ENCODE measurements at places on chromosomes 12 and 14. TPM values are rescaled to one million over a fixed set of nuclear protein-coding genes. Genes with fewer than 3 reads are reported as not detected.
A peak's percentile ranks its signal among the peaks of the same experiment; 100 is the strongest.

- DNase-seq, result no peak
Measured at GRCh38 chr14:49703965-49704364, 11.0 kb downstream of the KLHDC1 start.

DNA sequence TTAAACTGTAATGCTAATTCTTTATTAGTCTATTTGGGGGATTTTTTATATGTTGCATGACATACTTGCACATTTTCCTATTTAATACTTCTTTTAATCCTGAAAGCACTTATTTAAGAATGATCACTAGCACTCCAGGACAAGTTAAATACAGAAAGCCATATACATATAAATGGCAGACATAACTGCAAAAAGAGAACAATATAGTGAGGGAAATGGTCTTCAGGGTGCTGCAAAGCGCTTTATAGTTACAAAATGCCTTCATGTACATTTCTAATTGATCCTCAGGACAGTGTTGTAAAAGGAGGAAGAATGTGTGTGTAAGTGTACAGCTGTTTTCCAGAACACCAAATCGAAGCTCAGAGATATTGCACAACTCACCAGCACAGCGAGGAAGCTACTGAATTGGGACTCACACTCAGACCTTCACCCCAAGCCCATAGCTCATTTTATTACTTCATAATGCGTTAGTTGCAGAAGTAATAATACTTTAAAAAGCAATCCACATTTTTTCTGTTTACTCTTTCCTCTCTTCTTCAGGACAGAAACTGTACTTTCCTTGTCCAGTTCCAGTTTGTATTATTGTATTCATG, 428.2 kb downstream of the RAD51B start:
- no peak for DNase-seq

DNA sequence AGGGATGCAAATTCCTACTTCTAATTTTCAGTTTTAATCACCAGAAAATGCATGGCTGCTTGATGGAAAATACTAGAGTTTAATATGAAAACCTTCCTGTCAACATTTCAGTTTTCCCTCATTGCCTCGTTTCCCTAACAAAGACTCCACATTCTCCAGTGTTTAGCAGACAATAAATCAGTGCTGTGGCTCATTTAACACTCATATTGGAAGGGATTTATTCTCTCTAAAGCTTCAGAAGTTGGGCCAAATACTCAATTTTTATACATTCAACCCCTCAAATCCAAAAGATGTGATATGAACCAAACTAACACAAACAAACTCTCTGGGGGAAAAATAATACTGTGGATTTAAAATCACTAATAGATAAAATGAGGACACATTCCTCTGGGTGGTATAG, 482.5 kb downstream of the FLRT2 start:
- no peak for DNase-seq

GRCh38 chr14:97413022-97413539, 615.9 kb downstream of the VRK1 start:
- no peak for DNase-seq

- DNase-seq, result no peak
Measured at GRCh38 chr14:60514378-60514740, 5.4 kb downstream of the SIX6 start.

DNA sequence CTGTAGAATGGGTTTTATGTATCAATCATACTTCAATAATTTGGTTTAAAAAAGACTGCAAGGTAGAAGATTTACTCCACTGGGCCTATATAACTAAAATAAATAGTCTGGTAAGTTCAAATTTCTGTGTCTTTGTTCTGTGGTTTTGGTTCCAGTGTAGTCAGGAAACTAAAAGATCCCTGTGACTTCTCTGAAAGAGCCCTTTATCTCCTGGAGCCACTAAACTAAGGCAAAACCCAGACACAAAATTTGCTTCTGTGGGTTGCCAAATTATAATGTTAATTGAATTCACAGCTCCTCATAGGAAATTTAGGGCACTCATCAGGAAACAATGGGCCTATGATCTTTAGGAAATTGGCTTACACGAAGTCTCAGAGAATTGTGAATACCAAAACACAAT, 1038.4 kb downstream of the GALC start:
- no peak for DNase-seq

- no peak for DNase-seq
Measured at GRCh38 chr14:29465095-29465494, 462.6 kb downstream of the PRKD1 start.

DNA sequence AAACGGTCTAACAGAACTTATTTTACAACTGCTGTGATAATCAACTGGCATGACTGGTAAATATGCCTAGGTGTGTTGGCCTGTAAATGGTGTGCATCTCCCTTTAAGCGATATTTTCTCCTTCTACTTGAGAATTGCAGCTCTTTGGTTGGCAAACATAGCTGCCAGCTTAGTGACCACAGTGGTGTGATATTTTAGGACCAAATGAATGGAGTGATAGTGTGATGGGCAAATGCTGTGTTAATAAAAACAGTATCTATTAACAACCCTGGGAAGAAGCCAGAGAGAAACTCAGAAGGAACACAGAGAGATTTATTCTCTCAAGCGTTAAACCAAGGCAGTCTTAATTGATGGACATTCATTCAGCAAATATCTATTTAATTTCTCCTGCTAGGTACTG, 278.4 kb downstream of the AACS start:
- DNase-seq, result no peak

GRCh38 chr12:6730169-6730568, 6.3 kb downstream of the COPS7A start:
- DNase-seq, result no peak

- DNase-seq, result no peak
Measured at GRCh38 chr12:118456741-118457140, 80.4 kb downstream of the SUDS3 start.

GRCh38 chr14:103385929-103386712, 906 bp downstream of the MARK3 start:
- peak; percentile 38 for DNase-seq

- no peak for DNase-seq
Measured at GRCh38 chr12:119578112-119578511, 15.5 kb upstream of the TMEM233 start.

DNA sequence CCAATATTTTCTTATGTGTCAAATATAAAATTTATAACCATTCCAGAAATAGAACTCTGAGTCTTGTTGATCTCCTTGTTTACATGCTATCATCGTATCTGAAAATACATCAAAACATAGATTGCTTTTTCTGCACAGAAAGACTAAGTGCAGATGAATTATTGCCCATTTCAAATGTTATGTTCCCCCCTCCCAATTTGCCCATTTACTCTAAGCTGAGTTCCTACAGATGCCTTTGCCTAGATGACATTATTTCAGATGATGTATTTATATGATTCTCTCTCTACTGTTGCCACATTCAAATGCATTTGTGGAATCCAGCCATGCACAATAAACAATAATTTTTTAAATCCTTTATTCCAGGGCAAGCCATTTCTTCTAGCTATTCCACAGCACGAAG, 810.1 kb upstream of the MGAT4C start:
- DNase-seq, result no peak

DNA sequence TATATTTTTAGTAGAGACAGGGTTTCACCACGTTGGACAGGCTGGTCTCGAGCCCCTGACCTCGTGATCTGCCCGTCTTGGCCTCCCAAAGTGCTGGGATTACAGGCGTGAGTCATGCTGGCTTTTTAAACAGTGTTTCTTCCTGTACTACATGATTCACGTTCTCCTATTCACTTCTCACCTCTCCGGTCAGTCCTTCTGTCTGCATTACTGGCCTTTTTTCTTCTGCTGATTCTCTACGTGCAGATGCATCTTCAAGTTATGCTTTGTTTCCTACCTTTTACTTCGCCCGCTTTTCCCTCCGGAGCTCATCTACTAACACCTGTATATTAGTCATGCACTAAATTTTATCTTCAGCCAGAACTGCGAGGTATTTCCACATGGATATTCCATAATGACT, 296.2 kb upstream of the FLRT2 start:
- DNase-seq, result no peak

DNA sequence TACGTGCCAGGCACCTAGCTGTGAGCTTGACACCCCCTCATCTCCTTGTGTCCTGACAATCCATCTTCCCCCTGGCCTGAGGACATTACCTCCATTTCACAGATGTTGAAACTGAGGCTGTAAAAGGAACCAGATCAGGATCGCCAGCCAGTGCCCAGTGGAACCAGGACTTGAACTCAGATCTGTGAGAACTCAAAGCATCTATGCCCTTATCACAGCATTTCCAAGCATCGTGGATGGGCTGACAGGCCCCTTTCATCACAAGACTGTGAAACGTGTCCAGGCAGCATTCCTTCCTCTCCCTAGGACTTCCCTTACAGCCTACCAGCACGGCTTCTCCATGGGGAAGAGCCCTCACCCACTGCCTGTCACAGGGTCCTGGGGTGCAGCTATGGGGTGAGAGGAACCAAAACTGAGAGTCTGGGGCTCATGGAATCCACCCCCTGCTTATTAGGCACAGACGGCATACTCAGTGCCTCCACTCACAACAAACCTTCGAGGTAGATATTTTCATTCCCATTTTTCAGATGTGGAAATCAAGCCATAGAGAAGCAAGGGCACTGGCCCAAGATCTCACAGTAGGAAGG, 26.9 kb downstream of the CMKLR1 start:
- no peak for DNase-seq

Gene NDRG2
- polyA plus RNA-seq, result 9.4 TPM

Gene PIANP
- polyA plus RNA-seq, result not detected

Gene KRT8
- polyA plus RNA-seq, result not detected

Gene DTX1
- polyA plus RNA-seq, result 4.8 TPM

Gene C14orf39
- polyA plus RNA-seq, result not detected

Gene ST8SIA1
- not detected for polyA plus RNA-seq

Data from naive B cell (primary cell).